Type B pancreatic cell (in vitro differentiated cells): ENCODE measurements at places on chromosomes 3 and 15.

DNA sequence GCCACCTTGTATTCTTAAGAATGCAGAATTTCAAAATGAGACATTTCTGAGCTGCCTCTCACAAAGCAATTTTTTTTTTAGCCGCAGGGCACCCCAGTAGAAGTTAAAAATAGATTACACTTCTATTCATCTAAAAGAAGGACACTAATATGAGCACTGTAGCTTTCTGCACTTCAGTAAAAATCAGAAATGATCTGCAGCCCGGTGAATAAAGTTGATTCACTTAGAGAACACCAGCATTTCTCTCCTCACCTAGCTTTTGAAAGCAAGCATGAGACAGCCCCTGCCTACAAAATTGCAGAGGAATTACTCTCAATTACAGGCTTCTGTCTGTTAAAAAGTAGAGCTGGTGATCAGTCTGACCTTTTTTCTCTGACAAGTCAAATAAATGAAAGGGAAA lies 1062.4 kb downstream of the FHIT start:
- DNase-seq, result no peak
- H3K27ac ChIP-seq, result no peak overlapping the region
- no peaks in the 10 kb centered on the region for H3K36me3 ChIP-seq
- H3K4me3 ChIP-seq, result no peak overlapping the region
- H3K27me3 ChIP-seq, result peaks cover 3% of the 10 kb centered on the region

DNA sequence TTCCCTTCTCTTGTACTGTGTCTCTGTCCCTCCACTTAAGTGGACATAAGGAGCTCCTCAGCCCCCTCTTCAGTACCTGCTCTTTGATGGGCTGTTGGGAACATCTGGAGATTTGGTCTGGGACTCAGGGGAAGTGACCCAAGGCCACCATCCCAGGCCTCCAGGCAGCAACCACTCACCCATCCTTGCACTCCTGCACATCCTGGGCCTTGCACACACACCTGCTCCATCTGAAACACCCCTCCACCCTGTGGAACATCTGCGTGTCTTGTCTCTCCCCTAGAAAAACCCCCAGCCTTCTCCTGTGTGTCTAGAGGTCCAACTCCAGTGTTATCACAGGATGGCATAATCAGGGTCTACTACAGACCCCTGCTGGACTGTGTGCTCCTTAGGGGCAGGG lies 74.3 kb downstream of the ABTB1 start:
- no peaks in the 10 kb centered on the region for H3K36me3 ChIP-seq
- peak overlapping the region; percentile 90 for H3K27ac ChIP-seq
- DNase-seq, result no peak
- H3K4me1 ChIP-seq, result peaks cover 39% of the 10 kb centered on the region
- peaks cover 5% of the 10 kb centered on the region for H3K27me3 ChIP-seq

DNA sequence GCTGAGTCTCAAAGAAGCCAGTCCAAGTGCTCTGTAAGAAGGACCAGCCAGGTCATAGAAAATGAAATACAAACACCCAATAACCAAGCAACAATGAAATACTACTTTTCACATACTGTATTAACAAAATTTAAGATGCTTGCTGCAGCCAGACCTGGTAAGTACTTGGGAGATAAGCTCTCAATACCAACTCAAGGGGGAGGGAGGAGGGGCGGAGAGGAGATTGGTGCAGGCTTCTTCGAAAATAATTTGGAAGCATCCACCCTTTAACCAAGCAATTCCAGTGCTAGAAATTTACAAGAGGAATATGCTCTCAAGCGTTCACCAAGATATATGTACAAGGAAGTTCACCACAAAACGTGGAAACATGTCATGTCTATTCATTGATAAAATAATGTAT lies 7.6 kb upstream of the LRRC2 start:
- H3K27me3 ChIP-seq, result peaks cover 62% of the 10 kb centered on the region
- H3K4me1 ChIP-seq, result peaks cover 16% of the 10 kb centered on the region
- H3K4me3 ChIP-seq, result no peak overlapping the region
- H3K36me3 ChIP-seq, result no peaks in the 10 kb centered on the region
- no peak for DNase-seq
- H3K27ac ChIP-seq, result no peak overlapping the region

- peaks cover 6% of the 10 kb centered on the region for H3K27me3 ChIP-seq
- H3K36me3 ChIP-seq, result no peaks in the 10 kb centered on the region
- H3K27ac ChIP-seq, result no peak overlapping the region
- H3K4me1 ChIP-seq, result peaks cover 17% of the 10 kb centered on the region
- no peak overlapping the region for H3K4me3 ChIP-seq
These were observed 225.0 kb upstream of the PROK2 start for GRCh38 chr3:72009851-72010443.

DNA sequence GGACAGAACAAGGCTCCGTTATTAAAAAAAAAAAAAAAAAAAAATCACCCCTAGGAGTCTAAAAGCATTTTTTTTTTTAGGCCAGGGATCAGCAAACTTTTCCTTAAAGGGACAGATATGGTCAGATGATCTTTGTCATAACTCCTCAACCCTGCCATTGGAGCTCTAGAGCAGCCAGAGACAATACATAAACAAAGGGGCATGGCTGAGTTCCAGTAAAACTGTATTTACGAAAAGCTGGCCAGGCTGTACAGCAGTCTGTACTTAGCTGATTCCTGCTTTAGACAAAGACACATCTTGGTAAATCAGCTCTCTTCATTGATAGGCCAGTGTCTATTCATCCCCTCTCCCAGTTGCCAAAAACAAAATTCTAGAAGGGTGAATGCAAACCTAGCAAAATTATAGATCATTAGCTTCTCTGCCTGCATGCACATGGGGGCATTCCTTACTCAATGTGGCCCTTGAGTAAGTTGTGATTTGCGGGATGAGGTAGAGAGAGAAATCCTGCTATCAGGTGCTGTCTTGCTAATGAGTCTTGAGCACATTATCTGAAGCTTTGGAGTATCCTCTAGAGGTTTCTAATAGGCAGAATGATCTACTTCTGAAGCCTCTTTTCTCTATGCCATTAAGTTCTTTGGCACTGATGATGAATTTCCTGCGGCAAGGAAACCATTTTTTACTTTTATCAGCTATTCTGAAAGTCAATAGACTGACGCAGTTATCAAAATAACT lies 35.2 kb downstream of the SENP8 start:
- H3K36me3 ChIP-seq, result no peaks in the 10 kb centered on the region
- H3K27me3 ChIP-seq, result no peaks in the 10 kb centered on the region
- DNase-seq, result no peak
- H3K4me3 ChIP-seq, result no peak overlapping the region
- H3K27ac ChIP-seq, result no peak overlapping the region

- no peaks in the 10 kb centered on the region for H3K36me3 ChIP-seq
- peaks cover 3% of the 10 kb centered on the region for H3K27me3 ChIP-seq
- no peak overlapping the region for H3K4me3 ChIP-seq
- no peak overlapping the region for H3K27ac ChIP-seq
These were observed 159.3 kb upstream of the MDFIC2 start for GRCh38 chr3:70471464-70472342.

- H3K4me1 ChIP-seq, result peaks cover 4% of the 10 kb centered on the region
- no peak for DNase-seq
- H3K27me3 ChIP-seq, result peaks cover 10% of the 10 kb centered on the region
- H3K36me3 ChIP-seq, result no peaks in the 10 kb centered on the region
These were observed 11.5 kb upstream of the SHF start for GRCh38 chr15:45199136-45199810.

DNA sequence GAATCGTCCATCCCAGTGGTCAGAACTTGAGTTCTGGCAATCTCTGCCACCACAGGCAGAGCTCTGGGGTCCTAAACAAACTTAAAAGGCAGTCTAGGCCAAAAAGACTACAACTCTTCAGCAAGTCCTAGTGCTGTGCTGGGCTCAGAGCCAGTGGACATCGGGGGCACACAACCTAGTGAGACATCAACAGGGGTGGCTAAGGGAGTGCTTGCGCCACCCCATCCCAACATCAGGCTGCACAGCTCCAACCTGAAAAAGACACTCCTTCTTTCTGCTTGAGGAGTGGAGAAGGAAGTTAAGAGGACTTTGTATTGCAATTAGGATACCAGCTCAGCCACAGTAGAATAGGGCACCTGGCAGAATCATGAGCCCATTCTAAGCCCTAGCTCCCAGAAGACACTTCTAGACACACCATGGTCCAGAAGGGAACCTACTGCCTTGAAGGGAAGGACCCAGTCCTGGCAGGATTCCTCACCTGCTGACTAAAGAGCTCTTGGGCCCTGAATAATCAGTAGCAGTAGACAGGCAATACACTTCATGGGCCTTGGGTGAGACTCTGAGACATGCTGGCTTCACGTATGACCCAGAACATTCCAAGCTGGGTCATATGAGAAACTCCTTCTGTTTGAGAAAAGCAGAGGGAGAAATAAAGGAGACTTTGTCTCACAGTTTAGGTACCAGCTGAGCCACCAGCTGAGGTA lies 72.0 kb downstream of the TFDP2 start:
- no peak for DNase-seq
- no peaks in the 10 kb centered on the region for H3K4me1 ChIP-seq
- no peak overlapping the region for H3K27ac ChIP-seq
- no peak overlapping the region for H3K4me3 ChIP-seq
- H3K27me3 ChIP-seq, result no peaks in the 10 kb centered on the region

DNA sequence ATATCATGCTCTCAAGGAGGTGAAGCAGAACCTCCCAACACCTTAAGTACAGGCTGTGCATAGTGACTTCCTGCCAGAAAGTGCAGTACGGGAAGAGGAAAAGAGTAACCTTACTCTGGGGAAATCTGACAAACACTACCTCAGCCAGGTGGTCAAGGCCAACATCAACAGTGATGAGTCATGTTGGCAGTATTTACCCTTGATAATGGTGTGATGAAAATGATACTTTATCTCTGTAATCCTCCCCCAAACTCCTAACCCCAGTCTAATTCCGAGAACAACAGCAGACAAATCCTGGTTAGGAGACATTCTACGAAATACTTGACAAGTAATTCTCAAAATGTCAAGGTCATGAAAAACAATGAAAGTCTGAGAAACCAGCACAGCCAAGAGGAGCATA lies 26.5 kb downstream of the ANKDD1A start:
- no peak overlapping the region for H3K4me3 ChIP-seq
- H3K27me3 ChIP-seq, result no peaks in the 10 kb centered on the region
- H3K27ac ChIP-seq, result no peak overlapping the region
- no peaks in the 10 kb centered on the region for H3K4me1 ChIP-seq
- H3K36me3 ChIP-seq, result no peaks in the 10 kb centered on the region

DNA sequence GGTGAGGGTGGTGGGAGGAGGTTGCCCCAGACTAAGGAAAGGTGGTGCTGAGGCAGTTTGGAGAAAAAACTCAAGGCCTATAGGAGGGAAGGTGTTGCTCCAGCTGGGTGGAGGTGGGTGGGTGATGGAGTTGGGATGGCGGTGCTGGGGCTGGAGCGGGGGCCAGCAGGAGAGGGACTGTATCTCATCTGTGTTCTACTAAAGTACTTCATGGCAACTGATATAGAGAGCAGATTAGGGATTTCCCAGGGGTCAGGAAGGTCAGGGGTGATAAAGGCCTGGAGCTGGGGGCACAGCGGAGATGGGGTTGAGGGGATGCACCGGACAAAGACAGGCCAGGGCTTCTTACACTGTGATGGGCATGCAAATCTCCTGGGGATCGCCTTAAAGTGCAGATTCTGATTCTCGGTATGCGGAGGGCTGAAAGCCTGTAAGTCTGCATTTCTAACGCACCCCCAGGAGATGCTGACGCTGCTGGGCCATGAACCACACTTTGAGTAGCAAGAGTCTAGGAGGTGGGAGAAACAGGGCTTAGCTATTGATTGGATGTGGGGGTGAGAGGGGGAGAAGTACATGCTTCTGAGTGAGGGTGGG lies 4.2 kb downstream of the KLHL40 start:
- H3K27ac ChIP-seq, result no peak overlapping the region
- H3K4me3 ChIP-seq, result no peak overlapping the region
- no peaks in the 10 kb centered on the region for H3K36me3 ChIP-seq
- H3K27me3 ChIP-seq, result peaks cover 23% of the 10 kb centered on the region
- DNase-seq, result no peak
- H3K4me1 ChIP-seq, result peaks cover 5% of the 10 kb centered on the region

- no peaks in the 10 kb centered on the region for H3K27me3 ChIP-seq
- H3K4me3 ChIP-seq, result peak overlapping the region; percentile 11
- H3K4me1 ChIP-seq, result peaks cover 11% of the 10 kb centered on the region
- no peak for DNase-seq
- no peaks in the 10 kb centered on the region for H3K36me3 ChIP-seq
- peak overlapping the region; percentile 83 for H3K27ac ChIP-seq
These were observed 3.3 kb downstream of the LIPH start for GRCh38 chr3:185549122-185549521.

- H3K4me3 ChIP-seq, result peak within 1 kb of the TSS; percentile 98
- peaks cover 6% of the 10 kb centered on the region for H3K36me3 ChIP-seq
- H3K27ac ChIP-seq, result peak within 1 kb of the TSS; percentile 98
- peaks cover 46% of the 10 kb centered on the region for H3K4me1 ChIP-seq
- no peaks in the 10 kb centered on the region for H3K27me3 ChIP-seq
These were observed at the start of gene MBNL1 for GRCh38 chr3:152268555-152269055. Gene MBNL1 (plus strand): TSS chr3:152268929. CDS start chr3:152300194, 31,265 bp downstream.
